ENCODE measurements at places on chromosomes 16 and 17.

DNA sequence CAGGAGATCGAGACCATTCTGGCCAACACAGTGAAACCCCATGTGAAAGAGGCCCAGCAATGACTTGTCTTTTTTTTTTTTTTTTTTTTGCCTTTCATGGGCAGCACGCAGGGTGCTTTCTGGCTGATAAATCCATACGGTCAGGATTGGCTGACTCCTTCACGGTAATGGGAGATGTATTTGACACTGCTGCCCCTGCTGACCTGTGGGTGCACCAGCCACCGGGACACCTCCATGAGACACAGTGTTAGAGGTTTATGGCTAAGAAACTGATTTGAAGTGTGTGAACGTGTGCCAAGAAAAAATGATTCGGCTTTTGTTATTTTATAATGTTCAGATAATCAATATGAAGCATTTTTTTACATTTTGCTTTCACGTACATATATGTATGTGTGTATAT, 48.4 kb downstream of the MAP2K6 start:
- no peak for DNase-seq

GRCh38 chr17:64157669-64158180, 27.8 kb upstream of the ERN1 start:
- DNase-seq, result no peak

DNA sequence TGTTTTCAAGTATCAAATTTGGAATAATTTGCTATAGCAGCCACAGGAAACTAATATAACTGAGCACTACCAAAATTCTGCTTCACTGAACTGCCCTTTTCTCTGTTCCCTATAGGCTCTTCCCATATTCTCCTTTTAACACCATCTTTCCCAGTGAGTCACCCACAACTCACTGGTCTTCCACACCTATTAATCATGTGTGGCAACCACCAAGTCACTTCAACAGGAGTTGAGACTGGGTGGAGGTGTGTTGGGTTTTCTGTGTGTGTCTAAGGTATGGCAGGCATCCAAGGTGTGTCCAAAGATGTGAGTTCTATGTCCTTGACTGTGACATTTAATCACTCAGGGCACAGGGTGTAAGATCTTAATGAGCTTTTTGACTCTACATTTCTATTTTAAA, 610.0 kb upstream of the CDH11 start:
- no peak for DNase-seq

DNA sequence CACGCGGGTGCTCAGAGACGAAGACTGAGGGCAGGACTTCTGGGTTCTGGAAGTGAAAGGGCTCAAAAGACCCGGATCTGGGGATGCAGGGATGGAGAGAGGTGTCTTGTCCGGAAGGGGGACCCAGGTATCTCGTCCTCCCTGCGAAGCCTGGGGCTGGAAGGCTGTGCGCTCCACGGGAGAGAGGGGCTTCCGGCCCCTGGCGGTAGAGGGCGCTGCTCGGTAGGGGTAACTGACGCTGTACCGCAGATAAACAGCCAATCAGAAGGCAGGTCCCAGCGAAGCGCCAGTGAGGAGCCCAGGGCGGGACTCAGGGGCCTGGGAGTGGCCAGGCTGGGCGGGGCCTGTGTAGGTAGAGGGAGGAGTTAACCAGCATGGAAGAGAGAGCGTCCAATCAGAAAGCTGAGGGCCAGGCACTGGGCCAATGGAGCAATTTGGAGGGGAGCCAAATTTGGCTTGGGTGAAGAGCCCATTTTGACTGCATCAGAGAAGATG, 804 bp downstream of the TGFB1I1 start:
- peak; percentile 85 for DNase-seq

GRCh38 chr16:49439050-49439449, 65.4 kb downstream of the C16orf78 start:
- no peak for DNase-seq

DNA sequence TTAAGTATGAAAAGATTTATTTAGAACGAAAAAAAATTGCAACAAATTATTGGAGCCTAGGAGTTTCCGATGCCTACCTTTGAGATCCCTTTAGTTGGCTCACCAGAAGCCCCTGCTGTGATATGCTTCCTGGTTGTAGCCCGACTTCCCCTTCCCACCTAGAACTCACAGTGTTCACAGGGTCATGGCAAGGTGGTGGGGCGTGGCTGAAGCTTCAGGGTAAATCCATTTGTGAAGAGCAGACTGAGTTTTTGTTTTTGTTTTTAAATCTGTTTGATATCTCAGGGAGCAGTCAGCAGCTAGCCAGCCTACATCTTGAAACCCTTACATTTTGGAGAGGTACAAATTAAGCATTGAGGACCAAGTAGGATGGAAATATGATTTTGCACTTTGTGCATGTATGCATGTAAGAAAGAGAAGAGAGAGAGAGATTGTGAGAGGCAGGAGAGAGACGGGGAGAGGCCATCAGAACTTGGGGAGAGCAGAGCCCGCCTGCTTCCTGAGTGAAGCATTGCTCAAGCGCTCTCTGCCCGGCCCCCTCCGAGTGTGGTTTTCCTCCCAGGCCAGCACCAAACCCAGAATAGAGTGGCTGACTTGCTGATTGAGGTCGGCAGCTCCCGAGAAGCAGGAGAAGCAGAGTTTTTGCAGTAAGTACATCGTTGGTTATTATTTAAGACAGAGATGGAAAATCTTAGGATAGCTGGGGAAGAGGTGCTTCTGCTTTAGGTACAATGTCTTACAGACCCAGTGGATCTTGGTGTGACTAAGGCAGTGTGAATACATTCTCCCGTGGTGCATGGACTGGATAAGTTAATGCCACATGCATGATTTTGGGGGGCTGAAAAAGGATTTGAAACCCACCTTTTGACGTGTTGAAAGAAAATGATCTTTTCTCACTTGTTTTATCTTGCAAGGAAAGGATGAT, 64.2 kb downstream of the SPECC1 start:
- DNase-seq, result no peak

DNA sequence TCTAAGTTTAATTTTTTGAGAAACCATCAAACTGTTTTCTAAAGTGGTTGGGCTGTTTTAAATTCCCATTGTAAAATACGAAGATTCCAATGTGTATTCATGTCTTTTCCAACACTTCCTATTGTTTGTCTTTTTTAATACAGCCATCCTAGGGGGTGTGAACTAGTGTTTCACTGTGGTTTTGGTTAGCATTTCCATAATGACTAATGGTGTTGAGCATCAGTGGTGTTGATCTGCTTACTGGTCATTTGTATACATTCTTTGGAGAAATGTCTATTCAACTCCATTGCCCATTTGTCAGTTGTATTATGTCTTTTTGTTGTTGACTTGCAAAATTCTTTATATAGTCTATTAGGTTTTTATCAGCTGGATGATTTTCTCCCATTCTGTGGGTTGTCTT, 239.2 kb upstream of the AXIN2 start:
- DNase-seq, result no peak

GRCh38 chr17:8818654-8819330, 19.6 kb upstream of the MFSD6L start:
- DNase-seq, result no peak

GRCh38 chr16:66473051-66473571, 46.0 kb downstream of the BEAN1 start:
- DNase-seq, result no peak

DNA sequence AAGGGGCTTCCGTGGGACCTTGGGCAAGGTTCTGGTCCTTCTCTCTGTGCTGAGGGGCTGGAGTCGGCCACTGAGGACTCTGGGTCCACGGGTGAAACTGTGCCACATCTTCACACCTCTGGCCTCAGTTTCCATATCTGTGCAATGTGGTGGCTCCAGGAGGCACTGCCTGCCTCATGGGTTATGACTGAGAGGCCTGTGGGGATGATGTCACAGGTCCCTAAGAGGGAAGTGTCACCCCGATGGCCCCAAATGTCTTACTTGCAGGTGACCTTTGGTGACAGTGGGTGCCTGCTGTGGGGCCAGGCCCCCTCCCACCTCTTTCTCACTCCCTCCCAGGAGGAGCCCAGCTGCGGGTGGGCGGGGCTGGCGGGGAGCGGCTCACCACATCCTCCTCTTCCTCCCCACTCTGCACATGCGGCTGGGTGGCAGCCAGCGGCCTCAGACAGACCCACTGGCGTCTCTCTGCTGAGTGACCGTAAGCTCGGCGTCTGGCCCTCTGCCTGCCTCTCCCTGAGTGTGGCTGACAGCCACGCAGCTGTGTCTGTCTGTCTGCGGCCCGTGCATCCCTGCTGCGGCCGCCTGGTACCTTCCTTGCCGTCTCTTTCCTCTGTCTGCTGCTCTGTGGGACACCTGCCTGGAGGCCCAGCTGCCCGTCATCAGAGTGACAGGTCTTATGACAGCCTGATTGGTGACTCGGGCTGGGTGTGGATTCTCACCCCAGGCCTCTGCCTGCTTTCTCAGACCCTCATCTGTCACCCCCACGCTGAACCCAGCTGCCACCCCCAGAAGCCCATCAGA, at the start of gene IL21R:
Gene IL21R, plus strand, starts transcription at position 407 of the 801 bp plus-strand sequence. CDS start 27,898 bp downstream, outside the sequence.
- DNase-seq, result no peak
